ENCODE measurements at places on chromosomes 1 and 21.

- no peak for DNase-seq
Measured at GRCh38 chr21:20023193-20023592, 975.0 kb upstream of the NCAM2 start.

GRCh38 chr1:219058891-219059820 lies 114.5 kb upstream of the LYPLAL1 start:
- no peak for DNase-seq

GRCh38 chr1:150256198-150256553 lies 1.4 kb upstream of the CA14 start:
- no peak for DNase-seq

GRCh38 chr1:183267646-183268431 lies 81.8 kb downstream of the LAMC2 start:
- peak; percentile 97 for DNase-seq

GRCh38 chr1:20276485-20277159 lies 14.1 kb upstream of the VWA5B1 start:
- no peak for DNase-seq

- peak; percentile 73 for DNase-seq
Measured at GRCh38 chr1:2528966-2529783, 888 bp downstream of the HES5 start.

DNA sequence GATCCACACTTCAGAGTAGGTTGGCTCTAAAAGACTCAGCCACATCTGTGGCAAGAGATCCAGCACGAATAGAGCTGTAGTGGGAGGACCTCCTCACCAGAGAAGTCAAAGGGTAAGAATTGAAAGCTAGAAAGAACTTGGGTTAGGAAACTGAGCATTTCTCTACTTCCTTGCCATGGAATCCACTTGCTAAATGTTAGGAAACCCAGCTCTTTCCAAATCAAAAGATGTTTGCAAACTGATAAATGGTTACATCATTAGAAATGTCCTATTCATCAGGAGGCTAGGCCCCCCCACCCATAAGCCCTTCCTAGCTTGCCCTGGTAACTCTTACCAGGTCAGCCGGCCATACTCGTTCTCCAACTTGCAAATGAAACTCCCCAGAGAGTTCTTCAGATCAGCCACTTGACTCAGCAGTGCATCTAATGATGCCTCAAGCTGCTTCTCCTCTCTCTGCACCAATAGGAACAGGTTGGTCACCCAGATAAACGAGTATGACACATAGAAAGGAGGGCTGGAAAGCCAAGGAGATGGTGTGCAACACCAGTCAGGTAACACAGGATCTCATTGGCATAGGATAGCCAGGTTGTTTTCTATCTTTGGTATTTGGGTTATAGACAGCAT lies 1.5 kb downstream of the MED8 start:
- no peak for DNase-seq

GRCh38 chr1:118983558-118984041 lies 4.5 kb downstream of the TBX15 start:
- DNase-seq, result no peak

DNA sequence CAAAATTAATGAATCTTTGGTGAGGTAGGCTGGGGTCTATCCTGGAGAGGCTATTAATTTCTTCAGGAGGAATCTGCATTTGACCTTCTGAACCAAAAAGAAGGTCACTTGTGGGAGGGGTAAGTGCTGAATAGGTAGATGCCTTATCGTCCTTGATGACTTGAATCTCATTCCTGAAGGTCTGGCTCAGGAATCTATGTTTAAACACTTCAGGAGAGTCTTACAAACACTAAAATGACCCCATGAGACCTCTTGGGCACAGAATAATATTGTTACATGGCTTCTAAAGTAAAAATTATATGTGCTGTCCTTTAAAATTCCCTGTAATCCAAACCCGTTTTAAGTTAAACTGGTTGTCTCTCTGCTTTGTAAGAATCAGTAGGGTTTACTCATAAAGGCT lies 55.0 kb upstream of the FGGY start:
- no peak for DNase-seq

DNA sequence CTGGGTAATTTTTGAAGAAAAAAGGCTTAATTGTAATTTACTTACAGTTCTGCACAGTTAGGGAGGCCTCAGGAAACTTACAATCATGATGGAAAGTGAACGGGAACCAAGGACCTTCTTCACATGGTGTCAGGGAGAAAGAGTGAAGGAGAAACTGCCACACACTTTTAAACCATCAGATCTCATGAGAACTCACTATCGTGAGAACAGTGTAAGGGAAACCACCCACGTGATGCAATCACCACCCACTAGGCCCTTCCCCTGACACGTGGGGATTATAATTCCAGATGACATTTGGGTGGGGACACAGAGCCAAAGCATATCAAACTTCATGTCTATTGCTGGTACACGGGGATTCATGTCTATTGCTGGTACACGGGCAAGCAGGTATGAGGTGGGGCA lies 5.3 kb upstream of the SFT2D2 start:
- no peak for DNase-seq

GRCh38 chr1:21292984-21293536 lies 2.8 kb upstream of the ECE1 start:
- DNase-seq, result no peak

- DNase-seq, result peak; percentile 67
Measured at GRCh38 chr1:89454845-89455521, 69.6 kb upstream of the LRRC8B start.

DNA sequence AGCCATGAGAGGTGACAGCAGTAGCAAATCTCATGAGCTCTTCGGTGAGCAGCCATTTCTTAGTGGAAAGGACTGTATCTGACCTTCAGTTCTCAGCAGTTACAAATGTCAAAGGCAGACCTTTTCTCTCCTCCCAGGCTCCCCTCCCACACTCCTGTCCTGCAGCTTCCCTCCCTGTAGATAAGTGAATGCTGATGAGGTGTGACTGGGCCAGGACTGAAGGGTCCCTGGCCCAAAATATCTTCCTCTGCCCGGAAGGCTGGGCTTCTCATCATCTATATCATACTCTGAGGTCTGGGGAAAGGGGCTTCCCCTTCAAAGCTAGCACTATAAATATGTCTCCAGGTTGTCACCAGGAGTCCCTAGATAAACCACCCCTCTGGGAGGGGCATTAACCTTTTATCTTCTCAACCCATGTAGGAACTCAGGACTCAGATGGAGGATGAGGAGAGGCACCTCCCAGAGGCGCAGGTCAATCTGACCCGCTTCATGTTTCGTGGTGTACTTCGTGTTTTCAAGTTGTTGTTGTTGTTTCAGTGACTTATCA lies 3.6 kb upstream of the ADAMTSL4 start:
- DNase-seq, result no peak

- no peak for DNase-seq
Measured at GRCh38 chr1:52967666-52968065, 40.6 kb downstream of the SCP2 start.
